T-helper 22 cell (primary cell): ENCODE measurements at places on chromosomes 16 and 17.

GRCh38 chr16:83269048-83269447 lies 538.7 kb upstream of the HSBP1 start:
- DNase-seq: no peak

DNA sequence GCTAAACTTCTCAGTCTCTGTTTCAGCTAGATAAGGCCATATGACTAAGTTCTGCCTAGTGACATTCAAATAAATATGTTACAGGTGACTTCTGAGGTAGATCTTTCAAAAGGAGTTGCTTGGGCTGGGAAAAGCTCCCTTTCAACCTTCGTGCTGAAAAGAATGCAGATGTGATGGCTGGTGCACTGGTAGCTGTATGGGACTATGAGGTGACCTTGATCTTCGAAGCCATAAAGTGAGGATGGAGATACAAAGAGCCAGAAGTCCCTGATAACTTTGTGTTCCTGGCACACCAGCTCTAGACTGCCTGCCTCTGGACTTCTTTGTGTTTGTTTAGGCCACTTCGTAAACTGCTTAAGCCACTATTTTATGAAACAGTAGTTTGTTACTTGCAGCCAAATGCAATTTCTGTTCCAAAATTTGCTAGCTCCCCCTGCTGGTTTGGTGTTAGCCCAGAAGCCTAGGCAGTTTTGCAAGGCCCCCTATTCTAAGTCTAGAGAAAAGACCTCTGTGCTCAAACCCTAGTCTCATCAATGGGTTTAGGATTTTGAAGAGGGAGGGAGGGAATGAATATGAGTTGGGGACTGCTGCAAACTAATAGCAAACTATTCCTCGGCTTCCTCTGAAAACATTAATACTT lies 23.3 kb upstream of the ERCC4 start:
- DNase-seq: no peak

- DNase-seq: no peak
Observed at GRCh38 chr16:4410335-4411075, 5.9 kb downstream of the CORO7 start.

GRCh38 chr17:60416368-60416925 lies 5.8 kb upstream of the CHCT1 start:
- DNase-seq: no peak

DNA sequence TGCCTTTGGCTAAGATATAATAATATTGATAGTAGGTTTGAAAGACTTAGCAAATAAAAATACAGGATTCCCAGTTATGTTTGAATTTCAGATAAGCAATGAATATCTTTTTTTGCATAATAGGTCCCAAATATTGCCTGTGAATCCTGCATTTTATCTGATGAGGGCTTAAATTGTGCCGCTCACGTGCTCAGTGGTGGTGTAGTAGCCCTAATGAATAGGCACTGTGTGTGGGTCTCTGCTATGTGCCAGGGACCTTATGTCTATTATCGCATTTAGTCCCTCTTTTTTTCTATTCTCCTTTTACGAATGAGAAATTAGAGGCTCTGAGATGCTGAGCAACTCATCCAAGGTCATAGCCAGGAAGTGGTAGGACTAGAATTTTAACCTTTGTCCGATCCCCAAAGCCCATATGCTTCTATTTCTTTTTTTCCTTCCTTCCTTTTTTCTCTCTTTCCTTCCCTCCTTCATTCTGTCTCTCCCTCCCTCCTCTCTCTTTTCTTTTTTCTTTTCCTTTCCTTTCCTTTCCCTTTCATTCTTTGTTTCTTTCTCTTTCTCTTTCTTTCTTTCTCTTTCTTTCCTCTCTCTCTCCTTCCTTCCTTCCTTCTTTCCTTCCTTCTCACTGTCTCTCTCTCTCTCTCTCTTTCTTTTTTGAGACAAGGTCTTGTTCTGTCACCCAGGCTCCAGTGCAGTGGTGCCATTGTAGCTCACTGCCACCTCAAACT lies 47.2 kb downstream of the RGS9 start:
- no peak for DNase-seq

DNA sequence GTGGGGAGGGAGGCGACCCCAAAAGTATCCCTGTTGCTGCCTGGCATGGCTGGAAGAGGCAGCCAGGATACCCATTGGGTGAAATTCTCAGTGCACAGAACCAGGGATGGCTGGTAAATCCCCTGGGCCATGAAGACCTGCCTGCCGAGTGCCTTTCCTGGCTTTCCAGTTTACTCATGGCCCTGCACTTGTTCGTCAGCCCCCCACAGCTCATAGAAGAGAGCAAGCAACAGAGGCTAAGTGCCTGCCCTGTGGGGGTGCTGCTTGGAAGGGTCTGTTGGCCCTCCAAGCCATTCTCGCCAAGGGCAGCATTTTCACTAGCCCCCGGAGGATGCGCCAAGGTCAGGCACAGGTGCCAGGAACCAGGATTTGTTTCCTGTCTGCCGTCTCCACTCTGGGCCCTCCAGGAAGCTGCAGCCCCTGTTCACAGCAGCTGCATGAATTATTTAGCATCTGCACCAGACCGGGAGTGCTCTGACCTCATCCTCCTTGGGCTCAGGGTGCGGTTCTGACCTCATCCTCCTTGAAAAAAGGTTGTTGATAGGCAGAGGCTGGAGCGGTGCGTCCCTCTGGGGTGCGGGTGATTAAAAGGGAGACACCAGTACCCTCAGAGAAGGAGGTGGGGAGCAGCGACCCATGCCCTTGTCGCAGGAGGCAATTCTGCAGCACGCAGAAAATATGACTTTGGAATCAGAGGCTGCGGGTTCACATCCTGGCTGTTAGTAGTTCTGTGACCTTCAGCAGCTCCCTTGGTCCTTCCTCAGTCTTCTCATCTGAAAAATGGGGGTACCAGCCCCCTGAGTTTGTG lies 14.2 kb upstream of the CD300A start:
- no peak for DNase-seq

GRCh38 chr17:63475491-63476412 lies 1.1 kb upstream of the ACE start:
- no peak for DNase-seq

DNA sequence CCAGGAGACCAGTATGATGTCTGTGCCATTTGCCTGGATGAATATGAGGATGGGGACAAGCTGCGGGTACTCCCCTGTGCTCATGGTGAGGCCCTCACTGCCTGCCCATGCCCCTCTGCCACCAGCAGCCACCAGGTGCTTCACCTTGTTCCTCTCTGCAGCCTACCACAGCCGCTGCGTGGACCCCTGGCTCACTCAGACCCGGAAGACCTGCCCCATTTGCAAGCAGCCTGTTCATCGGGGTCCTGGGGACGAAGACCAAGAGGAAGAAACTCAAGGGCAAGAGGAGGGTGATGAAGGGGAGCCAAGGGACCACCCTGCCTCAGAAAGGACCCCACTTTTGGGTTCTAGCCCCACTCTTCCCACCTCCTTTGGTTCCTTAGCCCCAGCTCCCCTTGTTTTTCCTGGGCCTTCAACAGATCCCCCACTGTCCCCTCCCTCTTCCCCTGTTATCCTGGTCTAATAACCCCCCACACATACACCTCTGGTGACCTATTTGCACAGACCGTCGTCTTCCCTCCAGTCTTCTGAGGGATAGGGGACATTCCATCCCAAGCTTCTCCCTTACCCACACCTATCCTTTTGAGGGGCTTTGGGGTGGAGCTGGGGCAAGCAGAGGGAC lies 3.7 kb downstream of the PFN1 start:
- DNase-seq: no peak

DNA sequence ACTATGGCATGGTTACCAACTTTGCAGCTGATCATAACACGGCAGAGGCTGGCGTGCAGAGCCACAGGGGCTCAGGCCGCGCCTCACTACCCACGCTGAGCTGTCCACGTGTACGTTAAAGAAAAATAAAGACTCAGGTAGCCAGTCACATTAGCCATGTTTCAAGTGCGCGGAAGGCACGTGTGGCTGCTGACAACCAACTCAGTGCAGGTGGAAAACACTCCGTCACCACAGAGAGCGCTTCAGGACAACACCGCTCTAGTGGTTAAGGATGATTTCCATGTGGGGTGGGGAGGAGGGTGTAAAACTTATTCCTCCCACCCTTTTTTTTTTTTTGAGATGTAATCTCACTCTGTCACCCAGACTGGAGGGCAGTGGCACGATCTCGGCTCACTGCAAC lies 33.8 kb downstream of the ZCCHC14 start:
- no peak for DNase-seq

DNA sequence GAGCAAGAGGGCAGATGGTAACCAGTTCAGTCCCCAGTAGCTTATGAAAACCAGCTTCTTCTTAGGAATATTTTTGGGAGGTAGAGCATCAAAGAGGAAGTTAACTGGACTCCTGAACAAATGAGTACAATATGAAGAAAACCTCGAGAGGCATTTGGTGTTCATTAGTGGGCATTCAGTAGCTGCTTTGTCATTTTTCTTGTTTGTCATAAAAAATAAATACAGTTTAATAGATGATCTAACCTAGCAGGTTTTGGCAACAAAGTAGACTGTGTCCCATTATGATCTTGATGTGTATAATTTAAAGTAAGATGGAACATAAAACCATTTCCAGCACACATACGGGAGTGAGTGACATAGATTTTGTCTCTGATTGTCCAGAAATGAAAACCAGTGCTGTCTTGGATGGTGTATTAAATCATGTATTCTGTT lies 173.1 kb downstream of the HS3ST3A1 start:
- no peak for DNase-seq

DNA sequence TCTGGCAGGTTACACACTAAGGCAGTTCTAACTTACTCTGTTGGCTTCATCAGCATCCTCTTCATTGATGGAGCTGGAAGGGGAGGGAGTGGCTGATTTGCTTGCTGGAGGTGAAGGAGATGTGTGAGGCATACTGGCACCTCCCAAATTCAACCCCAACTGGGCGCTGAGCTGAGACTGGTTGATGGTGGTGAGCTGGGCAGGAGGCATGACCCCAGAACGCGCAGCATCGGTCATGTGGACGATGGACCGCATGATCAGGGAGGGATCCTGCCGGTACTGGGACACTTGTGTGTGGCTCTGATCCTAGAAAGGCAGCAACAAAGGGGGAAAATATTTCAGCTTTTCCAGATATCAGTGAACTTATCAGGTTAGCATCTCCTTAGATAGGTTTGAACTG lies 96.7 kb downstream of the TOX3 start:
- DNase-seq: no peak

- no peak for DNase-seq
Observed at GRCh38 chr17:8685381-8685780, 54.9 kb upstream of the MYH10 start.

DNA sequence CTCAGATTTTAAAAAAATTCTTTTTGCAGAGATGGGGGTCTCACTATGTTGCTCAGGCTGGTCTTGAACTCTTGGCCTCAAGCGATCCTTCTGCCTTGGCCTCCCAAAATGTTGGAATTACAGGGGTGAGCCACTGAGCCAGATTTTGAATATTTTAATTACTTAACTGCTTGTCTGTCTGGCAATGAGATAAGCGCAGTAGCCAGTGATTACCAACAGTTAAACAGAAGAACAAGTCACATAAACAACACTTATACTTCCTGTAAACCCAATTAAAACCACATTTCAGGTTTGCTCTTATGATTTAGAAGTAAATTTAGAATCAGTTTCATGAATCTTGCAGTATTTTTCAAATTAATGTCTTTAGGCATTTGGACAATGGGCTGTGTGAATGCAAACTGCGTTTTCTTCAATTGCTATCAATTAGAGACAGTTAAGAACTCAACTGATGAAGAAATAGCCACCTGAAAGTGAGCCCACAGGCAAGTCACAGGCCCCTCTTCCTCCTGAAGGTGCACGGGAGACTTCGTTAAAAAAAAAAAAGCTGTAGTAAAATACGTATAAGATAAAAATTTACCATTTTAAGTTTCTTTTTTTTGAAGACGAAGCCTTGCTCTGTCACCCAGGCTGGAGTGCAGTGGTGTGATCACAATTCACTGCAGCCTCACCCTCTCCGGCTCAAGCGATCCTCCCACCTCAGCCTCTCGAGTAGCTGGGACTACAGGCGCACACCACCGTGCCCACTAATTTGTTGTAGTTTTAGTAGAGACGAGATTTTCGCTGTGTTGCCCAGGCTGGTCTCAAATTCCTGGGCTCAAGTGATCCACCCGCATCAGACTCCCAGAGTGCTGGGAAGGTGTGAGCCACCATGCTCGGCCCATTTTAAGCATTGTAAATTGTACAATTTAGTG lies 73.0 kb downstream of the PITPNC1 start:
- no peak for DNase-seq

DNA sequence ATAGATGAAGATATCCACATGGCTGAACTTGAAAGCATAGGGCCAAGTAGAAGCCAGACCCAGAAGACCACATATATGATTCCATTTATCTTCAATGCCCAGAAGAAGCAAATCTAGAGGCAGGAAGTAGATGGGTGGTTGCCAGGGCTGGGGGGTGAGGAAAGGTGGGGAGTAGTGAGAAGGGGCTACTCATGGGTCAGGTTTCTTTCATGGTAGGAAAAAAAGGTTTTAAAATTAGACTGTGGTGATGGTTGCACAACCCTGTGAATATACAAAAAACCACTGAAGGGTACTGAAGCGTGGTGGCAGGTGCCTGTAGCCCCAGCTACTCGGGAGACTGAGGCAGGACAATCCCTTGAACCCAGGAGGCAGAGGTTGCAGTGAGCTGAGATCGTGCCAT lies 5.4 kb downstream of the CD2BP2 start:
- DNase-seq: no peak

DNA sequence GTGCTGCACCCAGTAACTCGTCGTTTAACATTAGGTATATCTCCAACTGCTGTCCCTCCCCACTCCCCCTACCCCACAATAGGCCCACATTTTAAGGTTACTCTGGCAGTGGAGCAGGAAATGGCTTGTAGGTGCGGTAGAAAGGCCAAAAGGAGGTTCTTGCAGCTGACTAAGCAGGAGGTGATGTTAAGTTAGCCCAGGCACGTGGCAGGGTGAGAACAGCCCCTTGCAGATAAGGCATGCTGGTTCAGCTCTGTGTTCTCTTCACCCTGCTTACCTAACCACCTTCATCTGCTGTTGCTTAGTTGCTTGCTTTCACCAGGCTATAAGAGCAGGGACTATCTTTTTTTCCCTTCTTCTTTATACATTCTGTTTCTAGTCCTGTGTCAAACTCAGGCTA lies 1082.8 kb upstream of the RBFOX1 start:
- no peak for DNase-seq

GRCh38 chr16:53821957-53822625 lies 118.1 kb downstream of the FTO start:
- no peak for DNase-seq

- no peak for DNase-seq
Observed at GRCh38 chr17:43369986-43370385, 28.8 kb upstream of the ARL4D start.

GRCh38 chr16:23293016-23293415 lies 9.1 kb upstream of the SCNN1B start:
- no peak for DNase-seq

GRCh38 chr16:57462978-57463362 lies 491 bp downstream of the POLR2C start:
- no peak for DNase-seq

DNA sequence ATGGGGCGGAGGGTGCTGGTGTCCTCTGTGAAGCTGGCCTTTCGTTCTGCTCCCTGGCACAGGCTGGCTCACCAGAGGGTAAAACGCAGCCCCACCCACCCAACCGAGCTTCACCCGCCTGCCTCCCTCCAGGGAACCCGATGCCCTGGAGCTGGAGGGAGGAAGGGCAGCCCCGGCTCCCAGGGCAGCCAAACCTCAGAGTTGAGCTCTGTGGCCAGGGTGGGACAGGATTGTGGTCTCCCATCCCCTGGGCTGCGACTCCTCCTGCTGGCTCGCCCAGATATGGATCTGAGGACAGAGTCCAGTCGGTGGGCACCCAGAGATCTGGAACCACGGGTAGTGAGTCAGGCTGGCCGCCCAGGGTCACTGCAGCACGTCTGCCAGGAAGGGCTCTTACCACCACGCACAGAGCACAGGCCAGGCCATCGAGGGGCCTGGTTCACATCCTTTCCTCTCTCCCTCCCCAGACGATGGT lies 42.6 kb upstream of the CHMP6 start:
- DNase-seq: no peak
